ENCODE measurements at places on chromosomes 5 and 9.

DNA sequence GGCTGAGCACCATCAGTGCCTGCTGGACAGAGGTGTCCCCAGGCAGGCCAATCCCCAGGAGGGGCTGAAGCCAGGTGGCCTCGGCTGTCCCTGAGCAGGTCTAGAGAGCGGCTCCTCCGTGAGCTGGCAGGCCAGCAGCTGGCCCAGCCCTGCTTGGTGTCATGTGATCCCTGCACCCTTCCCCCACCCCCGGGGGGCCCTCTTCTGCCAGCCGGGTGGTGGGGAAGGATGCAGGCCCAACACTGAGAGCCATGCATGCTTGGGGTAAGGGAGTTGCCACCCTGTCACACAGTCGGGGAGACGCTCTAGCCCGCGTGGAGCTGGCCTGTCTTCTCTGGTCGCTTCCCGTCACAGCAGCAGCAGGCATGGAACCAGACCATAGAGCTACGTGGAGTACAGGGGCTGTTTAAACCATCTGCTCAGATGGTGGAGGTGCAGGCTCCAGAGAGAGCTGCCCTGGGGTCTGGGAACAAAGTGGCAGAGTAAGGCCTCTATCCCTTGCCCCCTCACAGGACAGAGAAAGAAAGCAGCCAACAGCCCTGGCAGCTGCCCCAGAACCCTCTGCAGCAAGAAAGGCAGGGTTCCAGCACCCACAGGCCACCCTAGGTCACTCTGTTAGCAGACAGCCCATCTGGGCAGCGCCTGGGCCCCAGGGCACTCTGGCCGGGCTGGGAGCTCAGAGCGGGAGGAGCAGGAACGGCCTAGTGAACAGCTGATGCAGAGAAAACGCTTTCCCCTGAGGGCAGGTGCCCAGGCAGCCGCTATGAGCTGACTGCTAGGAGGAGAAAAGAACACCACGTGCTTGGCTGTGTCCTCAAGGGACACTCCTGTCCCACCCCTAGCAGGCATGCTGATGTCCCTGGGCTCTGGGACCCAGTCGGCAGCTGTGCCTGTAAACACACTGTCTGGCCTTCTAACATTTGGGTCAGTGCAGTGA is 6.8 kb downstream of the RALGDS start:
- DNase-seq: no peak

GRCh38 chr5:127402361-127402760 is 111.8 kb downstream of the MEGF10 start:
- no peak for DNase-seq

GRCh38 chr5:1226231-1226630 is 1.1 kb downstream of the SLC6A18 start:
- no peak for DNase-seq

DNA sequence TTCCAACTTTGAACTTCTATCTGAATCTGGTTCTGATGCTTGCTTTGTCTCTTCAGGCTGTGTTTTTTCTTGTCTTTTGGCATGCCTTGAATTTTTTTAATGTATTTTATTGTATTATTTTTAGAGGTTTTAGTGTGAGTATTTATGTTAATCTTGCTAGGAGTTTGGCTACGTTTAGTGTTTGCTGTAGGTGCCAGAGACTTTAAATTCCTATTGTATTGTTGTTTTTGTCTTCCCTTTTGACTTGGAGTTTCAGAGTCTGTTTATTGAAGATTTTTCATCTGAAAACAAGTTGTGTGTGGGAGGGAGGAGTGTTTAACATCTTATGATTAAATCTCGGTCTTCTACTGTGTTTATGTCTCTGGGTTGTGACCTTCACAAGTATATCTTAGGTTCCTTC is 956.8 kb downstream of the TLE1 start:
- no peak for DNase-seq

GRCh38 chr5:158354958-158355357 is 496.0 kb upstream of the CLINT1 start:
- no peak for DNase-seq

DNA sequence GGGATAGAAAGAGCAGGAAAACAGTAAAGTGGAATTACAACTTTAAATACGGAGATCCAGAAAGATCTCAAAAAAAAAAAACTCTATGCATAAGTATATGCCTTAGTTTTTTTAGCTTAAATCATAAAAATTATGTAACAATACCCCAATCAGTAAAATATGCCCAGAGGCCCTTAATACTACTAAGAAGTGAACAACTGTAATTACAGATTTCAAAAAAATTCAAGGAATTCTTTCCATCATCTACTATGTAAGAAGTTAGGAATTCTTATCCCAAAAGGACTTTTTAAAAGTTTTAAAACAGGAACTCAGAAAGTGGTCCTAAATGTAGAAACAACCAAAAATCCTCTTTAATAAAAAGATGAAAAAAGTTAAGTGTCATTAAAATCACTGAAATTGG is 111.3 kb downstream of the SSBP2 start:
- no peak for DNase-seq

DNA sequence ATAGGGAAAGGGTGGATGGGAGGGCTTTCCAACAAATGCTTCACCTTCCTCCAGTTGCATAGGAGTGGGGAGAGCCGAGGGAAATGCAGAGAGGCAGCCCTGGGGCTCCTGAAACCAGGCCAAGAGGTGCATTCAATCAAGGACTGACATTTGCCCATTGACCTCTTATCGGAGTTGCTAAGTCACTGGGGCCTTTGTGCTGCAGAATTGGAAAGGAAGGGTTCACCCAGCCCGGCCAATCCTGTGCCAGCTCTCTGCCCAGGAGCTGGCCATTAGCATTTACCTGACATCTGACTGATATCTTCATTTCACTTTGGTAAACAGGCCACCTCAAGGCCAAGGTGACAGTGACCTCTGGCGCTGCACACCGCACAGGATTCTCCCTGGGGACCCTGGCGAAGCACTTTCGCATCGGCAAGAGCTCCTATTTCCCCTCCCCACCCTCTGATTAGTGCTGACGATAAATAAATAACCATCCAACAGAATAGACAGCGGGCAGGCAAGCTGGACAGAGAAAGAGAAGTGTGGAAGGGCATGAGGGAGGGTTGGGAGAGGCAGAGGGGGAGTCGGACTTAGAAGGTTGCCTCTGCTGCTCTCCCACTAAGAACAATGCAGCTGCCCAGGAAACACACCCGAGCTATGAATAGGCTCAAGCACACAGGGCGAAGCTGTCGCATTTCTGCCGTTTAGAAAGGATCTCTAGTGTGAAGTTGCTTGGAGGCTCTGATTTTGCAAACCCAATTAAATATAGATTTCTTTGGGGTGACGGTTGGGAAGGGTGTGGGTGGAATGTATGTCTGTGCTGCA is 57.0 kb upstream of the BOD1 start:
- DNase-seq: no peak

- no peak for DNase-seq
Observed at GRCh38 chr5:180815293-180815917, 12.8 kb upstream of the MGAT1 start.

DNA sequence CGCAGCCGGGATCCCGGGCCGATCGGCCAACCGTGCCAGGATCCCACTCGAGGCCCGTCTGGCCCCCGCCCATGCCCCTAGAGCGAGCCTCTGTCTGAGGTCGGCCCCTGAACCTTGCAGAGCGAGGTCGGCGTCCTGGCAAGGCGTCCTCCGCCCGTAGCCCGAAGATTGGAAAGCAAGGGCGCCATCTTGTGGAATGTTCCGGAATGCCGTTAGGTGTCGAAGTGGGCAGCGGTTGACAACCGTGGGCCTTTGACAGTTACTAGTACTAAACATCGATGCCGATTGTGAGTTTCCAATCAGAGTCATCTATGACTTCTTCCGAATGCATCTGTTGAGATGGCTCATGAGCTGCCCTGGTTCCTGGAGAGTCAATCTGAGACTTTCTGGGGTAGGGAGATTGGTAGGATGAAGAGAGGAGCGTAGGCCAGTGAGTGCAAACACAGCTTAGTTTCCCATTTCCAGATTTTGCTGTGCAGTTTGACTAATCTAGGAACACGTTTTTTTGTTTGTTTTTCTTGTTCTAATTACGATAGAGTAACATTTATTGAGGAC is 923 bp upstream of the PLK2 start:
- peak; percentile 88 for DNase-seq

GRCh38 chr5:176676361-176676824 is 29.1 kb downstream of the TSPAN17 start:
- no peak for DNase-seq

DNA sequence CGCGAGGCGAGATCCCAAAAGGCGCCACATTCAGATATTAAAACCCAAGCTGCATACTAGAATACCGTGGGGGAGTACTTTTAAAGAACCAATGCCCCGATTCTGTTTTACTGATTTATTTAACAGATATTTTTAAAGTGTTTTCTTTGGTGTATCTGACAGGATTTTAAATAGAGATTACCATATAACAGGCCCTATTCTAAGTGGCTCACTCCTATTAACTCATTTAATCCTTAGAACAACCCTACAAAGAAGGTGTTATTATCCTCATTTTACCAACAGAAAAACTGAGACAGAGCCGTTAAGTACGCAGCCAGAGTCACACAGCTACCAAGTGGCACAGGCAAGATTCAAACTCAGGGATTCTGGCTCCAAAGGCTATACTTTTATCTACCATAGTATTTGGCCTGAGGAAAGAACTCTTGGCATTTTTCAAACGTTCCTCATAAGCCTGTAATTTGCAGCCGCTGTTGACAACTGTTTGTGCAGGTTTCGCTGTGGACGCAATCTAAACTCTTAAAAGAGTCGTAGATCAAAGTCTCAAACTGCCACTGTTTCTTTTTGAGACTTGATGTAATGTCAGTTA is 550 bp upstream of the TMEM245 start:
- no peak for DNase-seq

- DNase-seq: no peak
Observed at GRCh38 chr5:178589180-178590140, 733 bp downstream of the COL23A1 start.

DNA sequence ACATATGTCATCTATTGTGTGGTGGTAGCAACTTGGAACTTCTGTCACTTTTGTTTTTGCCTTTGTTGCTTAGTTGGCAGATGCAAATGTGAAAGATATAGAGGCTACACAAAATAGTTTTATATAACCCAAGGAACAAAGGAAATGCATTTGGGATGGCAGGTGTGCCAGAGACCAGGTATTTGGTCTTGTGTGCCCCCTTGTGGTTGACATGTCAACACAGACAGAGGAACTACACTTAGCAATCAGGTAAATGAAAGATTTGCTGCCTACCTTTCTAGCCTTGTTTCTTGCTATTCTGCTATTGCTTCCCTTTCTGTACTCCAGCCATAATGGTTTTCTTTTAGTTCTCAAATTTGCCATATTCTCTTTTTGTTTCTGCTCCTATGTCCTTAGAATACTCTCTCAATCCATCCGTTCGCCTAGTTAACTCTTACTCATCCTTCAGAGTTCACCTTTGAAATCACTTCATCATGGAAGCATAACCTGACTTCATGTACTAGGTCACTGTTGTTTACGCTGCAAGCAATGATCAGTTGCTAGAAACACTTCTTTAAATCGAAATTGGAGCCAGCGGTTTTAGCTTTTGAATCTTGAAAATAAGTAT is 119.5 kb downstream of the TRPM3 start:
- no peak for DNase-seq

GRCh38 chr5:2566284-2566683 is 185.2 kb downstream of the IRX2 start:
- DNase-seq: no peak

GRCh38 chr5:83227611-83228010 is 150.3 kb downstream of the XRCC4 start:
- no peak for DNase-seq

DNA sequence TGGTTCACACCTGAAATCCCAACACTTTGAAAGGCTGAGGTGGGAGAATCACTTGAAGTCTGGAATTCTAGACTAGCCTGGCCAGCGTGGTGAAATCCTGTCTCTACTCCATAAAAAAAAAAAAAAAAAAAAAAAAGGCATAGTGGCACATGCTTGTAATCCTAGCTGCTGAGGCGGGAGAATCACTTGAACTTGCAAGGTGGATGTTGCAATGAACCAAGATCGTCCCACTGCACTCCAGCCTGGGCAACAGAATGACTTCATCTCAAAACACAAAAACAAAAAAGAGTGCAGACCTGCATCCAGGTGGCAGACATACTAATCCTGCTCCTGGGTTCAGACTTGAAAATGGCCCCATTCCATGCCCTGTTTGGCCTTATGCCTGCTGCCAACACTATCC is 21.8 kb upstream of the ADAMTS19 start:
- no peak for DNase-seq

GRCh38 chr9:93597142-93597706 is 20.8 kb downstream of the PHF2 start:
- DNase-seq: no peak

GRCh38 chr5:173672891-173673290 is 56.4 kb upstream of the BOD1 start:
- no peak for DNase-seq

DNA sequence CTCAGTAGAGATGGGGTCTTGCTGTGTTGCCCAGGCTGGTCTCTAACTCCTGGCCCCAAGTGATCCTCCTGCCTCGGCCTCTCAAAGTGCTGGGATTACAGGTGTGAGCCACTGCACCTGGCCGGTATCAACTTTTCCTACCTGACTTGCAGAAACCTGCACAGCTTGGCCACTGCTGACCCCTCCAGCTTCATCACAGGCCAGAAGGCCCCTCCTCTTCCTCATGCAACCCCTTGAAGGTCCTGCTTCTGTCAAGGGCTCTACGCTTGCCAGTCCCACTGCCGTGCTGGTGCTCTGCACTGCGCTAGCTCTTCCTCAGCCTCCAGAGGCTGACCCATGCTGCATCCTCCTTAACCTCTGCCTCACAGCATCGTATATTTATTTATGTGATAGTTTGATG is 32.5 kb upstream of the RNU6ATAC start:
- DNase-seq: no peak

DNA sequence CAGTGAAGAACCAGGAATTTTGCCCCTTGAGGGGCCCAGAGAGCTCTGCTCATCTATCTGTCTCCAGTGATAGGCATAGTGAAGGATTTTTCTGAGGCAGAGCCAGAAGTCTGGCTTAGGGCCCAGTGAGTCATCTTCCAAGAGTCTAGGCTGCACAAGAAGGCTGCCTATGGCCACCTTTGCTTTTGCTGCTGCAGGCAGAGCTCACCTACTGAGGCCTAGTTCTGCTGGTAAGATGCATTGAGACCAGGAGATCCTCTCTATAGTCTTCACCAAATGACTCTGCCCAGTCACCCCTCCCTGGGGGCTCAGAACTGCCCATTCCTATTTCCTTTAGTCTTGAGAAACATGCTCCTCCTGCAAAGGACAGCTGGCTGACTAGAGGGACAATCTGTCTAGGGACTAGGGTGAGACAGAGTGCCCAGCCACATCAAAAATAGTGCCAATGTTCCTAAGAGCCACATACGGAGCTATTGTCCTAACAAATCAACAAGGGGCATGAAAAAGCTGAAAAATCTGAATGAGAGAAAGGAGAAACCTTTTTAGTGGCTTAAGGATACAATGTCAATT is 40.3 kb upstream of the CDKN2AIPNL start:
- no peak for DNase-seq

DNA sequence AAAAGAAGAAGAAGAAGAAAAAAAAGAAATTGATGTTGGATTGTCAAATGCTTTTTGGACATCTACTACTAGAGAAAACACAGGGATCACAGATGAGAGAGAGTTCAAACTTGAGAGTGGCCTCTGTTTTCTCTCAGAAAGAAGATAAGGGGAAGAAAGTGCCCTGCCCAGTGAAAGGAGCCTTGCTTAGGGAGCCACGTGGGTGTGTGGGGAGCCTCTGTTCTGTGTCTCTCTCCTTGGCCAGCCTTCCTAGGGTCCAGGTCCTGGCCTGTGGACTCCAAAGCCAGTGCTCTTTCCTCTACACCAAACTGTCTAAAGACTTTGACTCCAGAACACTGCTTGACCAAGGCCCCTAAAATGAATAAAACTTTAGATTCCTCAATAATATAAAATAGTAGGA is 22.0 kb upstream of the COL15A1 start:
- DNase-seq: no peak
